ENCODE measurements at places on chromosomes 16 and 17.

DNA sequence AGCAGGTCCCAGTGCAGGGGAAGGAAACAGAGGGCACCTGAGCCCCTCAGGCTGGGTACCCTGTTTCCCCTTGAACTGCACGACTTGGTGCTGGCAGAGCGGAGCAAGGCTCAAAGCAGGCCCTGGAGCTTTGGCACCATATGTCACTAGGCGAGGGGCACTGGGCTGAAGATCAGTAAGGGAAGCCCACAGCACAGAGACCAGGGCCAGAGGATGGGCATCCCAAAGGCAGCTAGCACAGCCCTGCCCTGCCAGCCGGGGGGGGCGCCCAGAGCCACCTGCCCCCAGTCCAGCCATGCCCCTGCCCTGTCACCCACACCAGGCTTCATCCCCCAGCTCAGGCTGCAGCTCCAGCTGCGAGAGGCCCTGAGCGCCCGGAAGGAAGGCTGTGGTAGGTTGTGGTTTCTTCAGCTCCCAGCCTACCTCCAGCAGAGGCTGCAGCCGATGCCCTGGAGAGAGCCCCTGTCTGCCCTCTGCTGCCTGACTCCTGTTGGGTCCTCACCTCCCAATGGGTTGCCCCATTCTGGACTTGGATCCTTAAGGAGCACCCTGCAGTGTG is 10.9 kb downstream of the NHERF1 start:
- DNase-seq = no peak

DNA sequence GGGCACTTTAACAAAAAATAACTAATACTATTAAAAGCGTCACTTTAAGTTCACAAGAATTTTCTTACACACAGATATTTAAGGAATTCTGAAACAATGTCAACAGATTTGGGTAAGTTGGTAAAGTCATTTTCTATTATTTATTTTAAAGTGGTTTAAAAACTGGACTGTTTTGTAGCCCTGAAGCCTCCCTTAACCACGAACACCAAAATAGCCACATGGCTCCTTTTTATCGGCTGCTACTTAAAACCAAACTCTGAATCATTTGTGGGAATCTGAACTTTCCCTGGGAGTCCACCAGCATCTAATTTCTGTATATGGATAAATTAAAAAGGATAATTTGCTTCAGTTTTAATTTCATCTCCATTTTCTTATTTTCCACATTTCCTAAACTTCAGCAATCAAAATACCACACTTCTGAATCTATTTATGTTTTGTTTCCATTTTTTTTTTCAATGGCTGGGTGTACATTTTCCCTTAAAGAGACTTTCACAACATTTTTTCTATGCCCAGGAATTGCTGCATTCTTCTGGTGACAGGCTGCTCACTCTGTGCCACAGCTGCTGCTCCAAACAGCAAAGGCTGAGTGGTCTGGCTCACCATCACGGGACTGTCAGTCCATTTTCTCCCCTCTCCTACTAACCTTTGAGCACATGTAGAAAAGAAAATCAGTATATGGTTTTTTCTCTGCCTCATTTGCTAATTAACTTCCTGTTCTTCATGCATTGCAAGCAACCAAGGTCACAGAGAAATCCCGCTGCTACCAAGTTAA is 255.5 kb upstream of the KCNJ16 start:
- DNase-seq = peak; percentile 5

DNA sequence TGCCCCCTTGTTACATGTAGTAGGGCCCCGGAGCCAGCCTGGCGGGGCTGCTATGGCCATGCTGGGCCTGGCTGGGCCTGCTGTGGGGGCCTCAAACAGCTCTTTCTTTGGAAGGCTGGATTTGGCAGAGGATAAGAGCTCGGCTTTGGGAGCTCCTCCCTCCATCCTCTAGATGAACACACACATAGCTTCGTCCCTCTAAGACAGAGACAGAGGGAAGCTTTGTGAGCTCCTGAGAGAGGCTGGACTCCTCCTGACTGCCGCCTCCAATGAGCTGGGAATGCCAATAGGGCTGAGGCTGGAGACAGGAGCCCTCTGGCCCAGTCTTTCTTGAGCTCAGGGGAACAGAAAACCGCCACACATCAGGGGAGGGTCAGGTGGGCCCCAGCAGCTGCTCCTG is 37.3 kb upstream of the CDC42EP4 start:
- no peak for DNase-seq

- no peak for DNase-seq
These were observed 63.4 kb upstream of the TANC2 start for GRCh38 chr17:62902531-62903220.

DNA sequence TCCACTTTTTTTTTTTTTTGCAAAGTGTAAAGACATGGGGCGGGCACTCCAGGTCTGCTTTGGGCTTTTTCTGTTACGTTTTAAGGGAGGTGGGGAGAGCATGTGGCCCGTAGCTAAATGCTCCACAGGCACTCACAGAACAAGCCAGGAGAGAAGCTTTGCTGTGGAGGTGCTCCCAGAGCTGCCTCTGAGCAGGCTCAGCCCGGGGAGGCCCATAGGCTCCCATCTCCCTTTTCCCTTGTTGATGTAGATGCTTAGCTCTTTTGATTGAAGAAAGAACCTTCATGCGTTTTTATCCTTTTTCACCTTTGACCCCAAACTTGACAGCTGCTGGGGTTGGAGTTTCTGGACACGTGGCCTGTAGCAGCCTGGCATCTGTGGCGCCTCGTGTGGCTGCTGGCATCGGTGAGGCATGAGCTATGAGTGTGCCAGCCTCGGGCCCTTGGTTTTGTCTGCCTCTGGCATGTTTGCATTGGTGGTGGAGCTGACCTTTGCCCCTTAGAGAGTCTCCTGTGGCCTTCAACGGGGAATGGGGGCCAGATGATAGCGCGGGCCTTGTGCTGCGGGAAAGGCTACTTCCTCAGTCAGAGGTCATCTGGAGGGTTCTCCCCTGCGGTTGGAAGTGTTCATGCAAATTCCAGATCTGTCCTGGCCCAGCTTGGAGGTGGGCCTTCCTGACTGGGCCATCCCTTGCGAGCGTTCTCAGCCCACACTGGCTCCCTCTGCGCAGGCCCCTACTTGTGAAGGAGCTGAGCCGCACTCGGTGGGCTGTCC is 20.0 kb upstream of the IL17C start:
- DNase-seq = no peak

Measured in HFF-Myc (cell line).